ENCODE measurements at places on chromosomes 16 and 17.

DNA sequence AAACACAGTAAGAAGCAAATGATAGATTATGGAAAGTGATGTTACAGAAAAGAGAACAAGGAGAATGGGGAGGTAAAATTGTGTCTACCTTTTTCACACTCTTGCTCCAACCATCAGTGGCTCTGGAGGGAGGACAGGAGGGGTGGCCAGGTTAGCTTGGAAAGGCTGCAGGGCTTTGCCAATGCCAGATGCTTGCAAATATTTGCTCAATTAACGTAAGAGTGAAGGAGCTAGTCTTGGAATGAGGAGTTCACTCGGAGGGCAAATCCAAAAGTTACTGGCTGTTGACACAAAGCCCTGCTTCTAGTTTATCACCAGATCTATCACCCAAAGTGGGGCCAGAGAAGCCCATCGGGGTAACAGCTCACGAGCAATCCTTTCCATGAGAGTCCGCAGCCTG lies 7.4 kb upstream of the TNRC6C start:
- no peak for DNase-seq

DNA sequence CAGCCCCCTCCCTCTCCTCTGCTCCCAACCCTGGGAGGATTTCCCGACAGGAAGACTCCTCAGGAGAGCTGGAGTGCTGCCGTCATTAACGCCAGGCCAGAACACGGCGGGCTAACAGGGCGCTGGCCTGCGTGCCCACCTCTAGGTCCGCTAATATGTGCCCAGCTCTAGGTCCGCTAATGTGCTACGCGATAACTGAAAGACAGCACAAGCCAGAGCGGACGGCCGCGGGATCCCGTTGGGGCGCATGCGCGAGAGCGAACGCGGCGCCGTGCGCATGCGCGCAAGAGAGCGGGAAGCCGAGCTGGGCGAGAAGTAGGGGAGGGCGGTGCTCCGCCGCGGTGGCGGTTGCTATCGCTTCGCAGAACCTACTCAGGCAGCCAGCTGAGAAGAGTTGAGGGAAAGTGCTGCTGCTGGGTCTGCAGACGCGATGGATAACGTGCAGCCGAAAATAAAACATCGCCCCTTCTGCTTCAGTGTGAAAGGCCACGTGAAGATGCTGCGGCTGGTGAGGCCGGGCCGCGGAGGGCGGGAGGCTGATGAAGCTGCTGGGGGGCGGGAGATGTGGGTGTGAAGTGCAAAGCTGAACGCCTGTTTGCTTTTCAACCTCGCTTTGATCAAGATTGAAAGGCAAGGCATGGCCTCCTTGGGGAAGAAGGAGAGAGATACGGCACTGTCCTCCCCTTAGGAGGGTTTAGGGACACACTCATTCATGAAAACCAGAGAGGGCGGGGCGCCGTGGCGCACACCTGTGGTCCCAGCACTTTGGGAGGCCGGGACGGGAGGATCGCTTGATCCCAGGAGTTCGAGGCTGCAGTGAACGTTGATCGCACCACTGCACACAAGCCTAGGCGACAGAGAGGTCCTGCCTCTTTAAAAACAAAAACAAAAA lies at the start of gene CKLF:
Gene CKLF (plus strand): TSS at position 291 of the 892 bp plus-strand sequence. CDS start 140 bp downstream, at position 431.
- peak; percentile 97 for DNase-seq

DNA sequence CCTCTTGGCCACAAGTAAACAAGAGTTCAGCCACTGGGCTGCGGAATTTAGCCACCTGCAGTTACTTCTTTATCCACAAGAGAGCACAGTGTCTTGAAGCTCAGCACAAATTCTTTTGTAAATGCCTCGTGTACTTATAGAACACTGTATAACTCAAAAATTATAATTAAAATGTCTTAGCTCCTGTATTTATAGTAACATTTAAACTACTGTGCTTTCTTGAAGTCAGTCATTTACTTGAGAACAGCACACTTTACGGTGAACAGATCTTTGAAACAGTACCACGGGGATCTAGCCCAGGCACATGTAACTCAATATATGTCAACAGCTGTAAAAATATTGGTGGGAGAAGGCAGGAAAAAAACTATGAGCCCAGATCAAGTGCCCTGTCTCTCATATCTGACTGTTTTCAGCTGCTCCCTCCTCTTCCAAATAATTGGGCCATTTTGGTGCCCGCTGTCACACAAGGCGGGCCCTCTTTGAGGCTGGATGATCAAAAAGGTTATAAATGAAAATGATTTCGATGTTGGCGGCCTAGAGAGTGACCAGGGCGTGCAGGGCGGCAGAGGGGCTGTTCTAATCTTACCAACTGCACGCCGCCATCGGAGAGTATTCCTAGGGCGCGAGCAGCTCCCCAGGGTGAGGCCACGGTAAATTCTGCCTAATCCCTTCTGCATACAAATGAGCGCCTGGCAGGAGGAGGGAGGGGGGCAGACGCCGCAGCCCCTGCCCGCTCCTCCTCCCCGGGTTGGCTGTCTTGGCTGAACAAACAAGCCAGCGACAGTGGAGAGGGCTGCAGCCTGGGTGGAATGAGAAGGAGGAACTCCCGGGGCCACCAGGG lies 183.2 kb downstream of the C16orf78 start:
- no peak for DNase-seq

- DNase-seq: no peak
Observed at GRCh38 chr16:81283044-81283443, 31.7 kb upstream of the GAN start.

- DNase-seq: no peak
Observed at GRCh38 chr17:79799174-79799537, 2.3 kb upstream of the CBX8 start.

DNA sequence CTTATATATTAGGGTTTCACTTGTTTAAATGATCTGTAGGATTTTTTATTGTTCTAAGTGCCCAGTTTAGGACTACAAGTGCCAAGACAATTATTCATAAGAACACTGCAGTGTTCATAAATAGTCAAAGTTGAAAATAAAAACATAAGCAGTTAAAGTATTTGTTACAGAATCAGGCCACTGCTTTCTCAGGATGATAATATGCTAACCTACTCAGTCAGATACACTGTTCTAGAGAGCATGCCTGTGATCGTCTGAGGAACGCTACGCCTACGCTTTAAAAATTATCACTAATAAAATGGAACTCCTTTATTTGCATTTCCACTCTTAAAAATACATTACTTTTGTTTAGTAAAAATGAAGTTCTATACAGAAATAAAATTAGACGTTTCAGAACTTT lies 37.4 kb upstream of the TRAP1 start:
- DNase-seq: no peak

DNA sequence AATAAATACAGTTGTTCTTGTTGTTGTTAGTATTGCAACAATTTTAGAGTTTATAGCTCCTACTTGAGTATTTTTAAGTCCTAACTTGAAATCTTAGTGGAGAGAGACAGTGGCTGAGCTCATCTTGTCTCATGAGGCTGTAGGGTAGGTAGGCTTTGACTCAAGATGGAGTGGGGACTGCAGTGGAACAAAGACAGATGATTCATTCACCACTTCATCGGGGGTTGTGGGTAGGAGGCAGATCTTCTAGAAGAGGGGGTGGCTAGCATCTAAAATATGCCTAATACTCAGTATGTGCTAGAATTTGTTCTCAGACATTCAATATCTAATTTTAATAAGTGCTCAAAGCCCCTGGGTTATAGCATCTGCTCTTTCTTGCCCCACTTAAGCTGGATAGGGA lies 13.1 kb upstream of the MMD start:
- no peak for DNase-seq

GRCh38 chr16:11118479-11118878 lies 137.5 kb downstream of the SOCS1 start:
- no peak for DNase-seq

- peak; percentile 10 for DNase-seq
Observed at GRCh38 chr17:77231076-77231871, 90.5 kb downstream of the SEC14L1 start.

DNA sequence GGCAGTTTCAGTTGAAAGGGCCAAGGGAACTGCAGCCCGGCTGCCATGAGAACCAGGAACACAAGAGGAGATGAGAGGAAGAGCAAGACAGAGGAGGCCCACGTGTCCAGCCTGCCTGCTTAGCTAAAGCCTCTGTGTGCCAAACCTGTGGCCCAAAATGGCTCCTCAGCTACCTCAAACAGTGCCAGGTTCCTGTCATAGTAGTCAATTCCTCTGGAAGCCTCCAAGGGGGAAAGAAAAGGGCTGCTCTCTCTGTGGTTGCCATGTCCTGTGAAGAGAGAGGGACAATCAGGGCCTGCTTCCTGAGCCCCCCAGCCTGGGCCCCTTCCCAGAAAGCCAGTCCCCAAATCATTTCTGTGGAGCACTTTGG lies 5.2 kb downstream of the SLC12A4 start:
- no peak for DNase-seq

- DNase-seq: no peak
Observed at GRCh38 chr17:18318771-18319450, 3.8 kb downstream of the SMCR8 start.

DNA sequence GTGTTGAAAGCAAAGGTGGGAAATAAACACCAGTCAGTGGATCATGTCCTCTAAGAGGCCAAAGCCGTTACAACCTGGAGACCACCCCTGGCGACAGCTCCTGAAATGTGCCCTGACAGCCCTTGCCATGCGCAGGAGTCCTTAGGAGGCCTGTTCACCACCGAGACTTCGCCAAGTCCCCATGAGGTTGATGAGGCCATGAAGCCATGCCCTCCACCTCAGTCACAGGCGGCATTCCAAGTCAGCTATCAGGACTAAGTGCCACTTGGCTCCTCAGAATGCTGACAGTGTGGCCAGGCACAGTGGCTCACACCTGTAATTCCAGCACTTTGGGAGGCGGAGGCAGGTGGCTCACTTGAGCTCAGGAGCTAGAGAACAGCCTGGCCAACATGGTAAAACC lies 27.1 kb downstream of the ADAM11 start:
- no peak for DNase-seq

GRCh38 chr16:84660973-84661372 lies 12.7 kb downstream of the KLHL36 start:
- no peak for DNase-seq

DNA sequence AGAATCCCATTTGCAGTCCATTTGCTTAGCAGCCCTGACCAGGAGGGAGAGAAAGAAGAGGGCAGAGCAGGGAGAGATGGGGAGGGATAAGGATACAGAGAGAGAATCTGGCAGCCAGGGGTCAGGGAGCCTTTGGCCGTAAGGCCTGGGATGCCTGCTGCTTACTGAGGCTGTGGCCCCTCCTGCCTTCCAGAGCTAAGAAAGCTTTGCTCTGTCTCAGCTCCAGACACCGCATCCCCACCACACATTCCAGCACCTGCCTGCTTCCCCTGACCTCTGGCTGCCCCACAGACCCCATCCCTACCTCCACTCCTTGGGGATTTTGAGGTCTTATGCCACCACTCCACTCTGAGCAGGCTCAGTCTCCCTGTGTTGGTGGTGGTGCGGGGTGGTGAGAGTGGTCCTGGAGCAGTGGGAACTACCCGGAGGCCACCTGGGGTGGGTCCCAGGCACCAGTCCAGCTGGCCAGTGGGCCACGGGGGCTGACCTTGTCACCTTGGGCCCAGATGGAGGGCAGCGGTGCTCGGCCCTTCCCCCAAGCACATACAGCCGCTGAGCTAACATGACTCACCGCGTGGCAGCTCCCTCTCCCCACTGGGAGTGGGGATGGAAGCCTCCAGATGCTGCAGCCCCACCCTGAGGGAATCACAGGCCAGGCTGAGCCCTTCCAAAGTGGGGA lies 58.3 kb downstream of the RAI1 start:
- DNase-seq: peak; percentile 75

DNA sequence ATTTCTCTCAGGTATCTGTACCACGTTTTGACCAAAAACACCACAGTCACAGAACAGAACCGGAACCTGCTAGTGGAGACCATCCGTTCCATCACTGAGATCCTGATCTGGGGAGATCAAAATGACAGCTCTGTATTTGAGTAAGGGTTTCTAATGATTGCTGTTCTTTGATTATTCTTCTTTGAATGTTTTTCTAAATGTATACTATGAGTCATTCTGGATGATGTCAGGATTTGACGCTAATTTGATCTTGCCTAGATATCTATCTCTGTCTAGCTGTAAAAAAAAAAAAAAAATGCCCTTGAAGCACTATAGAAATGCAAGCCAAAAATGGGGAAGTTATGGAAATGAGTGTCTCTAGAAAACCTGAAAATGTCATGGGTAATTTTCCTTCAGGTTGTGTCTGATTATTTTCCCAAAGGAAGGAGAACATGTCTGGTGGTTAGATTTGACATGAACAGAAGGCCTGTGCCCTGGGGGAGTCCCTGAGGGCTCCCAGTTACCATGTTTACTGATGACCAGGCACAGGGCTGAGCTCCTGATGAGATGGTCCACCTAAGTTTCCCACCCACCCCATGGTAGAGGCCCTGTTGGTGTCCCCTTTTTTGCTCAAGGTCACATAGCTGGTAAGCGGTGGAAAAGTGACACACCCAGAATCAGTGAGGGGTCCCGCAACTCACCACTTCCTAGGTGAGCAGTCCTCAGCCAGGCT lies 13.6 kb downstream of the CLEC16A start:
- DNase-seq: no peak

DNA sequence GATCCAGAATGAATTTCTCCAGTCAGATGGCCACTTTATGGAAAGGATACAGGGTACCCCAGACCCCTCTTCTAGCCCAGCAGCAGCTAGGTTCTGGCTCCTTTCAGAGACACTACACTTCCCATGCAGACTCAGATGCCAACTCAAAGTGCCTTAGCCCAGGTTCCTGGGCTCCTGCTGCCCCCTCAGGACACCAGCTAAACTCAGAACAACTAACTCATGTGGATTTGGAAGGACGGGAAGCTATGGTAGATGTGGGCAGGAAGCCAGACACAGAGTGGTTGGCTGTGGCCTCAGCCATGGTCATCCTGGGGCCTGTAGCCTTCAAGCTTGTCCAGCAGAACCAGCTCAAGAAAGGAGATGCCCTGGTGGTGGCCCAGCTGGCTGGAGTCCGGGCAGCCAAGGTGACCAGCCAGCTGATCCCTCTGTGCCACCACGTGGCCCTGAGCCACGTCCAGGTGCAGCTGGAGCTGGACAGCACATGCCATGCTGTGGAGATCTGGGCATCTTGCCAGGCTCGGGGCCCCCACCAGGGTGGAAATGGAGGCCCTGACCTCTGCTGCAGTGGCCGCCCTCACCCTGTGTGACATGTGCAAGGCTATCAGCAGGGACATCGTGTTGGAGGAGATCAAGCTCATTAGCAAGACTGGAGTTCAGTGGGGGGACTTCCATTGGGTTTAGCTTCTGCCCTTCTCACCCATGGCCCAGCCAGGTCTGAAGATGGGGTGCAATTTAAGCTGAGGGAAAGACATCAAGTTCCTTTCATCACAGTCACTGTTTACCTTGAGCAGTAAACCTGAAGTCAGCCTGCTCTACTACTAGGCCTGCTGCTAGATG lies 111.8 kb downstream of the N4BP1 start:
- DNase-seq: no peak

GRCh38 chr17:28199115-28199514 lies 119.9 kb upstream of the TMEM97 start:
- no peak for DNase-seq

DNA sequence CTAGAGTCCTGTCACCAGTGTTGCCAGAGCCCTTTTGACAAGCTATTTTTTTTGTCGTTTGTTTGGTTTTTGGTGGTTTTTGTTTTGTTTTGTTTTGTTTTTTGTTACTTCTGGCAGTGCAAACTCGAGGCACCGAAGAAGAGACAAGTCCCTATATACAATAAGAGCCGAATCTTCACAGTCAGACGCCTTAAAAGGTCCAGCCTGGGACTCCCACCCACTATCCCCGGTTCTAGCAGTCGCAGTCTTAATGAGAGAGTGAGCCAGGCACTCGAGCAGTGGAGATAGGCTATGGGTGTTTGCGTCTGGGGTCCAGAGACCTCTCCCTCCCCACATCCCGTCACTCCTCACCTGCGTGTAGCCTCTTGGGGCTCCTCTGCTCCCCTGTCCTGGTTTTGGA lies 1.9 kb downstream of the OR1F1 start:
- no peak for DNase-seq

Measured in aorta (tissue), 5 donors.